ENCODE measurements at places on chromosomes 5 and 9.
A peak's percentile ranks its signal among the peaks of the same experiment; 100 is the strongest.

DNA sequence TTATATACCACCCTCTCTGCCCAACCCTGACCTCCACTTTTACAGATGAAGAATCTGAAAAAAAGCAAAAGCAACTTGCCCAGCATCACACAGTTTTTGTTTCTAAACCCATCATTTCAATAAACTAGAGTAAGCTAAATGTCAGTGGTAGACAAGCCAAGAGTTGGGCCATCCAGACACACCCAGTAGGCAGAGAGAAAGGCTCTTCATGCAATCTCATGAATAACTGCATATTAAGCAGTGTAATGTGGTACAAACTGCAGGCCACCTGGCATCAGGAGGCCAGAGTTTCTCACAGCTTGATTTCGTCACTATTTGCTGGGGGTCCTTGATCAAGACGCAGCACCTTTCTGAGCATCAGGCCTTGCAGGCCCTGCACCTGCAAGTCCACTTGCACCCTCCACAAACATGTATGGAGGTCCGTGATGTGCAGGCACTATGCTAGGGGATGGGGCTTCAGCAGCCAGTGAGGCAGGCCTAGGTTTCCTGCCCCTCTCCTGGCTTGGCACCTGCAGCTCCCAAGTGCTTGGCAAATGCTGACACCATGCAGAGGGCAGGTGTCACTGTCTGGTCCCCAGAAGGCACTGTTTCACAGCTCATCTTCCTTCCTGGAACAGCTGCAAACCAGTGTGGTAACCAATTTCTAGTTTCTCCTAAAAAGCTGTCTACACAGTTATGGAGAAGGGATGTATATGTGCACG is 29.8 kb downstream of the ADAM19 start:
- DNase-seq, result no peak

- no peak for DNase-seq
Measured at GRCh38 chr5:122358372-122358979, 46.4 kb downstream of the SNCAIP start.

DNA sequence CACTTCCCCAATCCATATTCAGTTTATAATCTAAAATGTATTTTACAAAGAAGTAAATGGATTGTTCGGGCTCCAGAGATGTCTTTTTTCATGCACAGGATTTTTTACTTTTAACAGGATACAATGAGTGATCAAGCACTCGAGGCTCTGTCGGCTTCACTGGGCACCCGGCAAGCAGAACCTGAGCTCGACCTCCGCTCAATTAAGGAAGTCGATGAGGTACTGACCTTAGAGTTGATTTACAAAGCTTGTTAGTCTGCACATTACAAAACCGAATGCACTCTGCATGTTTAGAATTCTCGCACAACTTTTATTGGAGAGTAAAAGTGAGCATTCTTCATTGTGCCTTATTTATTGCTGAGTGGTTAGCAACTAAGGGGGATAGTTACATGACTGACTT is 65.2 kb downstream of the ERAP1 start:
- DNase-seq, result no peak

- no peak for DNase-seq
Measured at GRCh38 chr5:124134941-124135340, 611.5 kb downstream of the ZNF608 start.

- peak; percentile 69 for DNase-seq
Measured at GRCh38 chr5:308672-309271, 12.7 kb upstream of the AHRR start.

GRCh38 chr9:134178394-134178767 is 14.0 kb upstream of the RNU6ATAC start:
- no peak for DNase-seq

DNA sequence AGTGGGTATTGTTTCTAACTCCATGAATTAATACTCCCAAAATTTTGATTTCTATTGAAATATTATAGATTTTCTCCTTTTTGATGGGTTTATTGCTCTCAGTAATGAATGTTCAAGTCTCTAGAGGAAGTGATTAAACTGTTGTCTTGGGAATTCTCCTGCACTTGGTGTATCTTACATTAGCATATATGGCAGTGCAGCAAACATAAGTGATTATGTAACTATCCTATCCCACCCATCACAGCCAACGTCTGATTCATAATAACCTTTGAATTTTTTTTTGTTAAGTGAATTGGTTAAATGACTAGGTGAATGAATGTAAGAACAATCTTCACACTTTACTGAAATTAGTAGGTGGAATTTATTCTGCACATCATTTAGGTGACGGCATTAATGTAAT is 483.7 kb downstream of the TAF11L14 start:
- no peak for DNase-seq

DNA sequence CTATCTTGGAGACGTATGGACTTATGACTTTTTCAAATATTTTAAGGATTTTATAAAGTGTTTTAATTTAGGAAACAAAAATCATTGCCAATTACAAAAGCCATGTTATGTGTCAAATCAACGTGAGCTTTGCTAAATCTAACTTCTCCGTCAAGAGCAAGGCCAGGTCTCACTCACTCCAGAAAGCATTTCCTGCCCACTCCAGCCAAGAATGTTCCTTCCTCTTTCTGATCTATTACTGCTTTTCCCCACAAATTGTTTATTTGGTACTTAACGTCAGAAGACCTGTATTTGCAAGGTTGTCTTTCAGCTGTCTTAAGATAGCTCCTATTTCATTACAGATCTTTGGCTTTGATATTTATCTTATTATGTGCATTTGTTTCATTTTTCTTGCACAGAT is 193.5 kb upstream of the HAPLN1 start:
- no peak for DNase-seq

DNA sequence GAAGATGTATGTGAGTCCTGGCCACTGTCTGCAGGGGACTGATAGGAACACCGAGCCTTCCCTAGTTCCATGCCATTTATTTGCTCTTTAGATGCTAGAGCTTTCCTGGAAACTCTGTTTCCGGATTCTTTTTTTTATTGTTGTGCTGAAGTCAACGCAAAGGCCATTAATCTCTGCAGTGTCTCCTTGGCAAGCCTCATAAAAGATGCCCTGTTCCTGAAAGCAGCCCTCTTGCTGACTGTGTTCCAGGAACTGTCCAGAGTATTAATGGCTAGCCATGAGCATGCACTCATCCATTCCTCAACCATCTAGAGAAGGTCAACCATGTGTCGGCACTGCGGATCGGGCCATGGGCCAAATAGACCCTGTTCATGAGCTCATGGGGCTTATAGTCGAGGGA is 42.9 kb upstream of the SMAD5 start:
- DNase-seq, result no peak

DNA sequence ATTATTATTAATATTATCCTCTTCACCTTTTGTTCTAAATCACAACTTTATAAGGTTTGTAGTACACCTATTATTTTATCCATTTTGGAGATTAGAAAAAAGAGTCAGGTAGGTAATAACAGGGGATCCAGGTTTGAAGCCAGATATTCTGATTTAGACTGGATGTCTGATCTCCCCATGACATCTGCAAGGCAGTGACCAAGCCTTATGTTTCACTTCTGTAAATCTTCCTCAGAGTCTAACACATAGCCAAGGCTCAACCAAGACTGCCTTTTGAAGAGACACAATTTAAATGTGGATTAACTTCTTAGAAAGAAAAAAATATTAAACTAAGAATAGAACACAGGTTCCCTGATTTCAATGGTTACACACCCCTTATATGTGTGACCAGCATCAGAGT is 44.2 kb downstream of the CETN3 start:
- DNase-seq, result no peak

- no peak for DNase-seq
Measured at GRCh38 chr9:92721548-92721947, 43.1 kb downstream of the BICD2 start.

DNA sequence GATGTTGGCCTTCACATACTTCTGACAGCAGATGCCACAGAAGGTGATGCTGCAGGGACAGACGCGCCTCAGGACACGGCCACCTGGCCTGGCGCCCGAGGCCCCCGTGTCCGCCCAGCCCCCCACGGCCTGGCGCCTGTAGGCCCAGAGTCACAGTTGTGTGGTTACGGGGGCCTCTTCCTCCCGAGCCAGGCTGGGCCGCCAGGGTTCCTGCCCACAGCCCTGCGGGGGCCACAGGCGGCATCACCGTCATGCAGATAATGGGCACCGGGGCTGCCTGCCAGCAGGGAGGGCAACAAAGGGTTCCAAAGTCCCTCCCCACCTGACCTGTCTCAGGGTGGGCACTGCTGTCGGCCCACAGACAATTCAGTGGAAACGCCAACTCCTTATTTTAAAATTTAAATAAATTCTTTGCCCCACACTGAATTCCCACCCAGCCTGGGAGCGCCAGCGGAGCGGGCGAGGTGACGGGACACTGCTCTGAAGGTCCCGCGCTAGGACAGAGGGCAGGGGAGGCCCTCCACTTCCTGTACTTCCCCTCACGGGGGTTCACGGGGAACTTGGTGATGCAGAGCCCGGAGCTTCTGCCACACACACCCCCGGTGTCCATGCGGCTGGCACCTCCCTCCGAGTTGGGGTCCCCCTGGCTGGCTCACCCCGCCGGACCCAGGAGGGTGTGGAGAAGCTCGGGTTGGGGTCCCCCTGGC is 40.6 kb downstream of the EXOC3 start:
- no peak for DNase-seq

DNA sequence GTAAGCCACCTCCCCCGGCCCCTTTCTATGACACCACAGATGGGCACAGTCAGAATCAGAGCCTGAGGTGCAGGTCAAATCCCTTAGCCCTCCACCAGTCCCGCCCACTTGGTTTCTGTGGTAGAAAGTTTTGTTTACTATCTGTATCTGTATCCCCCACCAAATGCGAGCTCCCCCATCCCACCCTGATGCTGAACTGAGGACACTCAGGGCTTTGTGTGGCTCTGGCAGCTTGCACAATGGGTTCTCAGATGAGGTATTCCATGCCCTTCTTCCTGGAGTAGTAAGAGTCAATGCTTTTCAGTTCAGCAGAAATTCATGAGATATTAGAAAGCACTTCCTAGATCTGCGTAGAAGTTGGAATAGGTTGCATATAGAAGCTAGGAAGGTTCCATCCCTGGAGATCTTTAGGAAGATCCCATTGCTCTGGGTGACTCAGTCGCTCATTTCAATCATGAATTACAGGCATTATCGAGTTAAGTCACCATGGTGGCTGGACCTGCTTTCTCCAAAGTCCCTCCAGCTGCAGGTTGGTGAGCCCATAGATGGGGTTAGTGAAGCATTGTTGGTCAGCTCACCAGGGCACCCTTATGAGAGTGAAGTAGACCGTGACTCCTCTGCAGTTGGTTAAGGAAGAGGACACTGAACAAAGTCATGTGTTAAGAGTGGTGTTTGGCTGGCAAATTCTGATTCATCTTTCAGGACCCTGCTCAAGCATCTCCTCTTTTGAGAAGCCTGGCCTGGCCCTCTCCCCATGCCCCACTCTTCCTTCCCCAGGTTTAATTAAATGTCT is 10.6 kb upstream of the KCNIP1 start:
- no peak for DNase-seq

GRCh38 chr5:180291943-180292831 is at the start of gene MAPK9:
Gene MAPK9, minus strand, starts transcription at chr5:180292083. Its CDS starts 11,522 bp downstream, at chr5:180280561.
- DNase-seq, result peak; percentile 97

DNA sequence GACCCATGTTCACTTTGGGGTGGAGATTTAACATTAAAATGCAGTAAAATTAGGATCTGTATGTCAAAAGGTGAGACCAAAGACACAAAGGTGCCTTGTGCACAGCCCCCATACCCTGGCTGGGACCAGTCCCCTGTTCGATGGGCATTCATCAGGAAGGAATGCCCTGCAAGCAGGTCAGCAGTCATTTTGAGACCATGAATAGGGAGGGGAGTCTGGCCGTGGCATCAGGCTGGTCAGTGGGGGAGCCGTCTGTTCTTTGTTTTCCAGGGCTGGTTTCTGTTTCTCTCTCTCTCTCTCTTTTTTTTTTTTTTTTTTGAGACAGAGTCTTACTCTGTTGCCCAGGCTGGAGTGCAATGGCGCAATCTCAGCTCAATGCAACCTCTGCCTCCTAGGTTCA is 68.9 kb upstream of the GOLM1 start:
- no peak for DNase-seq

- DNase-seq, result no peak
Measured at GRCh38 chr5:124132843-124133242, 613.6 kb downstream of the ZNF608 start.

GRCh38 chr9:16613051-16613450 is 257.4 kb downstream of the BNC2 start:
- DNase-seq, result no peak

DNA sequence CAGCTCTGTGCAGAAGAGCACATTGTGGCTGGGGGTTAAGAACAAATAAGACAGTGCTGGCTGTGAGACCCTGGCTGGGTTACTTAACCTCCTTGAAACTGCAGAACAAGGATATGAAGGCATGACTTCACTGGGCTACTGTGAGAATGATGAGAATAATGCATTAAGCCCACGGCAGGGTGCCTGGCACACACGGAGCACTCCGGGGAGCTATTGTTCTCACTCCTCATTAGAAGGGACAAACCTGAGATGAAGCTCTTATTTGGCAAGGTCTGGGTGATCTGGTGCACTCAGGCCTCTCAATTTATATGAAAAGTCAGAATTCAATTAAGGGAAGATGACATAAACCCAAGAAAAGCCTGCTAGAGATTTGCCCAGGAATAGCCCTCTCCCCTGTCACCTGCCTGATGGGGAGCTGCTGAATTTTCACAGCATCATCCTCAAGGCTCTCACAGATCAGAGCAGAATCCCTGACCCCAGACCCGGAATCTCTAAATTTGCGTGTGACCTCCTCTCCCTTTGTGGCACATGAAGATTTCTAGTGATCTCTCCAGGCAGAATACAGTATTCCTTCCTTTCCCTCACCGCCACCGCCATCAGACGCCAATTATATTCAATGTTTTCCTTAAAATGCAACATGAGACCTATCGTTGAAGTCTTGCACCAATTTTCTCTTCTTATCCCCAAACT is 102.1 kb downstream of the COL23A1 start:
- no peak for DNase-seq

GRCh38 chr9:109805050-109805449 is 25.1 kb downstream of the PALM2AKAP2 start:
- DNase-seq, result no peak

DNA sequence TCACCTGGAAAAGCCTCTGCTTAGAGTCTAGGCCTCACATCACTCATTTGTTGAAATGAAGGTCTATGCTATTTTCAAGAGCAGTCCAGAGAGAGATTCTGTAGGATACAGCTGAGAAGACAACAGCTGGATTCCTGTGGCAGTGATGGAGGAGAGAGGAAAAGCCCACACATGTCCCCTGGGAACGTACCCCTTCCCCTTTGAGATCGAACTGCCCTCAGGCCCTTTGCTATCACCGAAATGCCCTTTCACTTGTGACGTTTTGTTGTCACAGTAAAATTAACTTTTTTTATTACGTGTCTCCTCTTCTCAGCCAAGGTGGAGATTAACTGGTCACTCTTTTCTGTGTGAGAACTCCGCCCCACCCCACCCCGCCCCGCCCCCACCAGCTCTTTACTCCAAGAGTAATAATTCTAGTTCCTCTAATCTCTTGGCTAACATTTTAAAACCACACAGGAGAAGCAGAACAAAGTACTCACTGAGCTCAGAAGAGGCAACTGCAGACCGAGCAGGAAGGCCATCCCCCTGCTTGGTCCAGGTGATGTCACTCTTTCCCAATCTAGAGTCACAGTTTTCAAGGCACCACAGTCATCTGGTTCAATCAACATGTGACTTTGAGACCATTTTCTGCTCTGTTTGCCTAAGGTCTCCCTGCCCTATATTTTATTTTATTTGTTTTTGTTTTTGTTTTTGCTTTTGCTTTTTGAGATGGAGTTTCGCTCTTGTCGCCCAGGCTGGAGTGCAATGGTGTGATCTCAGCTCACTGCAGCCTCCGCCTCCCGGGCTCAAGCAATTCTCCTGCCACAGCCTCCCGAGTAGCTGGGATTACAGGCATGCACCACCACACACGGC is 105.6 kb downstream of the SUSD1 start:
- no peak for DNase-seq
